ENCODE measurements at places on chromosomes 5 and 9. TPM values are rescaled to one million over a fixed set of nuclear protein-coding genes. Genes with fewer than 3 reads are reported as not detected.
A peak's percentile ranks its signal among the peaks of the same experiment; 100 is the strongest.

- DNase-seq, result peak; percentile 75
Measured at GRCh38 chr5:41856644-41857491, 13.4 kb downstream of the OXCT1 start.

DNA sequence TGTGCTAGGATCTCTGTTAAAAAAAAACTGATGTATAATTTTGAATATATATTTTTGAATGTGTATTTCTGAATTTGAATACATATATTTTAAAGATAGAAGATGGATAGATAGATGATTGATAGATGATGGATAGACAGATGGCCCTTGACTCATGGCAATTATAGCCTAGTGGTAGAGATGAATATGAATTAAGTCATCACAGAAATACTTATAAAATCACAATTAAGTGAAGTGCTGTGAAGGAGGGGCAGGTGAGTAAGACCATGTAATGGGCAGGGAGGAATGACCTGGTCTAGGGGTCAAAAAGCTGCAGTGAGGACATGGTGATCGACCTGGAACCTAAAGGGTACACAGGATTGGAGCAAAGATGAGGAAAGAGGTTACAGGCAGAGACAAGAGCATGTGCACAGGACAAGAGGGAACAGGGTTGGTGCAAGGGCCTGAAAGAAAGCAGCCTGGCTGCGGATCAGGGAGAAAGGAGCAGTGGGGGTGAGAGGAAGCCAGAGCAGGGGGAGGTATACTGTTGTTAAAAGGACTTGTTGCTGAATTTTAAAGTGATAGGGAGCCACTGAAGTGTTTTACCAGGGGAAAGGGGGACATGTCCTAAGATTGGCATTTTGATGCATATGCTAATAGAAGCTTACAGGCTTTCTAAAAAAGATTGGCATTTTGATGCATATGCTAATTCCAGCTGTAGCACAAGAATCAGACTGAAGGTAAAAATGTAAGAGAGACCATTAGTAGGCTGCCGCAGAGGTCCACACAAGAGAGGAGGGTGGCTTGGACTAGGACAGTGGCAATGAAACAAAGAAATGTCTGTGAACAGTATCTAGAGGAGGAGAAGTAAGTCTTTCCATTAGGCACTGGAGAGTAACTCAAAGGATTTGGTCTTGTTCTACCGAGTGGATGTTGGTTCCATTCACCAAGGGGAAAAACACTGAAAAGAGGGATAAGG lies 527.8 kb downstream of the AGTPBP1 start:
- no peak for DNase-seq

- DNase-seq, result no peak
Measured at GRCh38 chr9:100112677-100113336, 13.8 kb downstream of the INVS start.

GRCh38 chr5:171913987-171914273 lies 92.5 kb downstream of the FBXW11 start:
- no peak for DNase-seq

DNA sequence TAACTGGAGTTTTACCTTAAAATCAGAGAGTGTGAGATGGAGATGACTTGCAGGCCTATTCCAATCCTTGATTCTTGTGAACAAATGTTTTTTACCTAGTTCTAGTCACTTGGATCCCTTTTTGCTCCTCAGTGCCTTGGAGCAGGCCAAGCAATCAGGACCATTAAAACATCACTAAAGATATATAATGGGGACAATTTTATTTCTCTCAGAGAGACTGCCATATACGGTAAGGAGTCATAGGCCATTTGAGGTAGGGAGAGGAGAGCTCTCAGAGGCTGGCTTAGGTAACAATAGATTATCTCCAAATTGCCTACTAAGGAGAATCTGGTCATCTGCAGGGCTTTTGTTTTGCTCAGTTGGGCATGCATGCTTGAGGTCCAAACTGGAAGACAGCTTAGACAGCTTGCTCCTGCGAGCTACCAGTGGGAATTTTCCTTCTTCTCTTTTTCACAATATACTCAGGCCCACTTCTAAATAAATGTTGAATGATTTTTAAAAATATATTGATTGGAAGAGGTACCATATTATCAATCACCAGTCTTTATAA lies 44.0 kb downstream of the FREM1 start:
- no peak for DNase-seq

GRCh38 chr9:14063756-14064155 lies 250.2 kb downstream of the NFIB start:
- no peak for DNase-seq

- DNase-seq, result peak; percentile 15
Measured at GRCh38 chr5:75510417-75510835, 1.0 kb downstream of the CERT1 start.

DNA sequence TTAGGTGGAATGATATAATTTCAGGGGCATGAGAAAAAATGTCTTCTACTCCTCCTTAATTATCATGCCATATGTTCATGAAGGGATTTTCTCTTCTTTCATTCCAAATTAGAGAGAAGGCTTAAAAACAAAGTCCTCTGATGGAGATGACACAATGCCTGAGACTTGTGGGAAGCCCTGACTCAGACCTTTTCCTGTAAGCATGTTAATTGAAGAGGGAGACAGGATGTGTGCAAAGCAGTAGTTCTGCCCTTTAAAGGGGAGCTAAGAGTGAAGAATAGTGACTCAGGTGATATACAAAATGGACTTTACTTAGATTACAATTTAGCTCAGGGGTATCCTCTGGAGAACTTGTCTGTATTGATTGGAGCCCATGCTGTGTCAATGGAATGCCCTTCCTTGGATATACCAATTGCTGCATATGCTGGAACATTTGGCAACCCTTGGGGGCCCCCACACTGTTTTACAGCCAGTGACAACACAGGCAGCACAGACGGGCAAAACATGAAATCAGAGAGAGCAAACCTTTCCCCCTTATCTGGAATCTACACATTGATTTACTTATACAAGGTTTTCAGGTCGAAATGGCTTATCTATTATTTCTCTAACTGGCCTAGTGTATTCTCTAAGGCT lies 81.3 kb downstream of the IZUMO3 start:
- DNase-seq, result no peak

GRCh38 chr5:180974612-180975315 lies 13.9 kb upstream of the BTNL3 start:
- no peak for DNase-seq

DNA sequence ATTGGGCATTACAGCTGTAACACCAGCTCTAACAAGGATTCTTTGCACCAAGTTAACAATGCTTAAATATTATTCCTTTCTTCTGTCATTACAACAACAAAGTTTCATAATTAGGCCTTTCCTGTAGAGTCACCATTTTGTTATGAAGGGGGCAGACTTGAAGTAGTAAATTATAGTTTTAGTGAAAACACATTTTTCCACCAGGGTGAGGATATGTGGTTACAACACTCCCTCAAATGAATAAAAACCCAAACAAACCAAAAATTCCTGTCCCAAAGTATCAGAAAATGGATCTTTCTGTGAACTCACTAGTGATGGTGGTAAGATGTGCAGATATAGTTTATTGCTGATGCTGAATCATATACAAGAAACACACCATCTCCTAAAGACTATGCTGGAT lies 250.5 kb upstream of the TUT7 start:
- DNase-seq, result peak; percentile 32

DNA sequence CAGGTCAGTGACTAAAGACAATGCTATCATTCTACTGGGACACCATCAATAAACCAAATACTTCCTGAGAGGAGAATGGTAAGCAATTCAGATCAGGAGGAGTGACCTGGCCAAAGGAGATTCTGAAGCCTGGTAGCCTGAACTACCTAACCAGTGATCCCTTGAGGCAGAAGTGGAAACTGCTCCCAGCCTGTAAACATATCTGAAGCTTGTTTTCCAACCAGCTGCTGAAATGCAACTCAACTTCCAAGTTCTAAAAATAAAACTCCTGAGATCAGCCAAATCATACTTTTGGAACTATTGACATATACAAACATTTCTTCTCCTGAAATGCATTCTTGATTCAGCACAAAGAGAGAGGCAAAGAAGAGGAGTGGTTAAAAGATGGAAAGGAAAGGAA lies 204.1 kb downstream of the EBF1 start:
- peak; percentile 82 for DNase-seq

DNA sequence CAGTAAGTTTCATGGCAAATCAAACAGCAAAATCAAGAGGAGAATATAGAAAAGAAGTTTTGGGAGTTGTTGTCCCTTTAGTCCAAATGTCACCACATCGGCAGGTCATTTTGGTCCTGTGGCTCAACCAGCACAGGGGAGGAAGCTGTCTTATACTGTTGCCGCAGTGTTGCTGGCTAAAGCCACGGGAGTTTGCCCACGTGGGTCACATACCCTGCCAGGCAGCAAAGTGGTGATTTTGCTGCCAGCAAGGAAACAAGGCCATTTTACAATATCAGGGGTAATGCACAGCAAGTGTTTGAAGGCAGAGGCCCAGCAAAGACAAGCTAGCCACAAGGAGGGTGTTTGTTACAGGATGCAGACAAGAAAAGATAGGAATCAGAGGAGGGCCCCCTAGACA lies 14.5 kb downstream of the GABRA6 start:
- DNase-seq, result no peak

- DNase-seq, result no peak
Measured at GRCh38 chr9:91307279-91307678, 54.4 kb downstream of the AUH start.

DNA sequence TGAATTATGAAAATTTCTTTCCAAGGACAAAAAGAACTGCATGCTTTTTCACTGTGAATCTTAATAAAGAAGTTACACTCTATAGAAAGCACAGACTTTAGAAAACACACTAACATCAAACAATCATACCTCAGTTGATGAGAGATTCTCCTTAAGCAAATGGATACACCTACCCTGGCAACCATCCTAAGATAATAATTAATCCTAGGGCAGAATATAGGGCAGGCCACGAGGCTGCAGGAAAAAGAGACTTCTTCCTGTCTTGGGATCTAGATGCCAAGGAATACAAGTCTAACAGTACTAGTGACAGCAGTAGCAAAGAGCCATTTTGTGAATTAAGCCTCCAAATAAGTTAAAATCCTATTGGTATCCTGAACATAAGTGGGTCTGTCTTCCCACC lies 395.4 kb downstream of the EFNA5 start:
- no peak for DNase-seq

DNA sequence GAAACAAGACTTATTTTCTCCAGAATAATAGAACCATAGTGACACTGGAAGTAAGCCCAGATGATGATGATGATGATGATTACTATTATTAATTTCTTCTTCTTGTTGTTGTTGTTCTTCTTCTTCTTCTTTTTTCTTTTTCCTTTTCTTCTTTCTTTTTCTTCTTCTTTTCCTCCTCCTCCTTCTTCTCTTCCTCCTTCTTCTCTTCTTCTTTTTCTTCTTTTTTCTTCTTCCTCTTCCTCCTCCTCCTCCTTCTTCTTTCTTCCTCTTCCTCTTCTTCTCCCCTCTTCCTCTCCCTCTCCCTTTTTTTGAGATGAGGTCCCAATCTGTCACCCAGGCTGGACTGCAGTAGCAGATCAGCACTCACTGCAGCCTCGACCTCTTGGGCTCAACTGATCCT lies 40.5 kb upstream of the RUFY1 start:
- no peak for DNase-seq

- no peak for DNase-seq
Measured at GRCh38 chr5:28190011-28190410, 1151.6 kb upstream of the CDH9 start.

DNA sequence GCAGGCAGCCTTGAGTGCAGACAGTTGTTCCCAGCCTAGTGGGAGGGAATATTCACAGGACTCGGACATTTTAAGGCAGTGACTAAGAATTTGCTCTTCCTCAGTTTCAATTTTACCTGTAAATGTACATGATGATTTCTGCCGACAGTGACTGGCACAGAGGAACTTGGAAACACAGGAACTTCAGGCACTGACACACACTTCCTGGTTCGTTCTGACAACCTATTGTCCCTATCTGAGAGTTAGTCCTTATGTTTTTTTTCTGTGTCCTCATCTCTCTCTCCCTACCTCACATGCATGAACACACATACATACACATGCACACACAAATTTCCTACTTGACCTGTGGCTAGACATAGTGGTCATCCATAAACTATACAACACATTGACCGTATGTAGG lies 89.4 kb upstream of the CD180 start:
- DNase-seq, result no peak

DNA sequence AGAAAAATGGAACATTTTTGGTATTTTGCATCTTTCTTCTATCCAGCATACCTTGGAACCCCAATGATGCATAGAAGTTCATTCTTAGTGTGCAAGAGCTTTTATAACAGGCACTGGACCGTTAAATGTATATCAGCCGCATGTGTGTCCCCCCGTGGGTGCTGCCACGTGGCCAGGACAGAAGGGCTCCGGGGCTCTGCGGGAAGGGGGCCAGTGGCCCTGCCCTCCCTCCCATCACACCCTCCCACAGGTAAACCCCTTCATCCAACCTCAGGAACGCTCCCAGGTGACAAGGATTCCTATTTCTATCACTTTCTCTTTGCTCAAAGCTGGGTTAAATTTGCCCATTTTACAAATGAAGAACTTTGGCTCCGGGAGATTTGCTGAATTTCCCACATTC lies 393.4 kb upstream of the IRX4 start:
- no peak for DNase-seq

Gene SECISBP2
- 54.9 TPM for total RNA-seq

Gene HAVCR2
- 8.1 TPM for total RNA-seq

Gene EIF4E1B
- total RNA-seq, result not detected

Gene MED22
- 12.4 TPM for total RNA-seq

Gene IL17B
- 5.6 TPM for total RNA-seq

Gene PALM2AKAP2
- total RNA-seq, result 22.3 TPM

Gene PCDHB11
- total RNA-seq, result 3.5 TPM

Gene SEPTIN8
- 45.1 TPM for total RNA-seq

Gene IFNA13
- not detected for total RNA-seq

Data from skin of body (tissue), 3 donors.